ENCODE measurements at places on chromosomes 12 and 14.

DNA sequence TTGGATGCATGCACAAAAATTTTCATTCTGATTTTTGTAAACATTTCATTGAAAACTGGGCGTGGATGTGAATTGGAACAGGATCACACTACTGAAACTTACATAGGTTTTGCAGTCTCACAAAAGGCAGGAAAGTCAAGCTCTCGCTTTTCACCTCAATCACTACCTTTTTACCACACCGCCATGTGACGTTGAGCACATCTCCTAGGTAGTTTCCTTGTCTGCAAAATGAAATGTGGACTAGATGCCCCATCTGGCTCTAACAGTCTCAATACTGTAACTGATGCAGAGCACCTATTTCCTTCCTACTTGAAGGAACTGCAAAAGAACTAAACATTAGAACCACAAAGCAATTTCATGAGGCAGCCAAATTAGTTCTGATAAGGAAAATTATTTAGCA lies 4.4 kb upstream of the YY1 start:
- no peak for DNase-seq

DNA sequence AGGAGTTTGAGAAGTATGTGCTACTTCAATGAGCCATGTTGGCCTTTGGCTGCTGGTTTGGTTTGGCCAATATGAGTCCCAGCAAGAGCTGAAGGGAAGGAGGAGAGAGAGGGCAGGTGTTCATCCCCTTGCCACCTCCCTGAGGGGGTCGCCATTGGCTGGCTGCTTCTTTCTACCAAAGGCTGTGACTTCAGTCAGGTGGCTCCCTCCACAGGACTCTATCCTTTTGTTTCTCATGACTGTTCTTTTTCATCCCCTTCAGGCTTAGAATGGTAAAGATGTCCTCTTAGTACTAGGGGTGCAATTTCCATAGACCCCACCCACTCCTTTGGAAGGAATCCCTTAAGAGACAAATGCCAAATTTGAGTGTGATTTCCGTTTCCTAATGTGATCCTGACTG lies 31.2 kb upstream of the OTOGL start:
- DNase-seq: no peak

DNA sequence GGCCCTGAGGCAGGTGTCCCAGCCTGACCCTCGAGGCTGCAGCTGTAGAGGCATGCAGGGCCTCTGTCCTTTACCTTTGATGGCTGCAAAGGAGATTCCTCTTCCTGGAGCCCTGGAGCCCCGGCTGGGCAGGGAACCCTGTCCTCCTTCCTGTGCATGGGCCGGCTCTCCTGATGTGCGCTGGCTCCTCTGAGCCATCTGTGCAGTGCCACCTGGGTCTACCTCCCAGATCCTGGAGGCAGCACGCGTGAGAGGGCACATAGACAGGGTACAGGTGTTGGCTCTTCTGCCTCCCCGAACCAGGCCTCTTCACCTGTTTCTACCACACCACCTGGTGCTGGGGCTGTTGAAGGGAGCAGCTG lies 115.1 kb downstream of the BEGAIN start:
- no peak for DNase-seq

DNA sequence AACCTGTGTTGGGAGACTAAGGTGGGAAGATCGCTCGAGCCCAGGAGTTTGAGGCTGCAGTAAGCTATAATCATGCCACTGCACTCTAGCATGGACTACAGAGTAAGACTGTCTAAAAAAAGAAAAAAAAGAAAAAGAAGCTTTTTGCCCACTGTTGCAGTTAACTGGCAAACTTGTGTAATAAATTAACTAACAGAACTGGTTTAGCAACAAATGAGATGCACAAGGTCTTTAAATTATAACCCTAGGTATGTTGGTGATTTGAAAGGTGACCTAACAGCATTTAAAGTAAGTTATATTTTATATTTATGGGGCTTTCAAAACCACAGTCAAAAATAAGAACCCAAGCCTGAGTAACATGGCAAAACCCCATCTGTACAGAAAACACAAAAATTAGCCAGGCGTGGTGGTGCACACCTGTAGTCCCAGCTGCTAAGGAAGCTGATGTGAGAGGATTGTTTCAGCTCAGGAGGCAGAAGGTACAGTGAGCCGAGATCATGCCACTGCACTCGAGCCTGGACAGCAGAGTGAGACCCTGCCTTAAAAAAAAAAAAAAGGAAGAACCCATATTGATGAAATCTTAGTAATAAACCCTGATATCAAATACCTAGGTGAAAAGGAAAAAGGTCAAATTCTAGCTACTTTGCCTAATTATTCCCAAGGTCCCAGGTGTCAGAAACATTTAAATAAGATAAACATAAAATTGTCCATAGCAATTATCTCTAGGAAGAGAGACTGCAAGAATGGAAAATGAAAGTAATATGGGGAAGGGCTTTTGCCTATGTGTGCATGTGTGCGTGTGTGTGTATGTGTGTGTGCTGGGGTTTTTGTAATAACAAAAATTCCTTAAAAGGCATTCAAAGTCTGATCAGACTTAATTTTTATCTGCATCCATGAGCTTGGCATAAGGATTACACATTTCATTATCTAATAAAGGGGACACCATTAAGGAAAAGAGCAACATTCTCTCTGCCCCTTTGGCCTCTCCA lies 15.4 kb downstream of the SYNE2 start:
- no peak for DNase-seq

GRCh38 chr14:92546347-92547053 lies 32.9 kb downstream of the RIN3 start:
- no peak for DNase-seq

GRCh38 chr14:77199590-77199989 lies 18.0 kb downstream of the TMEM63C start:
- DNase-seq: no peak

GRCh38 chr14:60756847-60757246 lies 22.3 kb downstream of the MNAT1 start:
- no peak for DNase-seq

GRCh38 chr14:38623661-38624060 lies 367.8 kb upstream of the CLEC14A start:
- DNase-seq: no peak

GRCh38 chr12:56634242-56634836 lies 4.2 kb upstream of the BAZ2A start:
- DNase-seq: peak; percentile 16

GRCh38 chr12:46771268-46771827 lies 54.4 kb downstream of the SLC38A4 start:
- no peak for DNase-seq

- DNase-seq: no peak
Measured at GRCh38 chr14:61712137-61712536, 16.8 kb downstream of the HIF1A start.

DNA sequence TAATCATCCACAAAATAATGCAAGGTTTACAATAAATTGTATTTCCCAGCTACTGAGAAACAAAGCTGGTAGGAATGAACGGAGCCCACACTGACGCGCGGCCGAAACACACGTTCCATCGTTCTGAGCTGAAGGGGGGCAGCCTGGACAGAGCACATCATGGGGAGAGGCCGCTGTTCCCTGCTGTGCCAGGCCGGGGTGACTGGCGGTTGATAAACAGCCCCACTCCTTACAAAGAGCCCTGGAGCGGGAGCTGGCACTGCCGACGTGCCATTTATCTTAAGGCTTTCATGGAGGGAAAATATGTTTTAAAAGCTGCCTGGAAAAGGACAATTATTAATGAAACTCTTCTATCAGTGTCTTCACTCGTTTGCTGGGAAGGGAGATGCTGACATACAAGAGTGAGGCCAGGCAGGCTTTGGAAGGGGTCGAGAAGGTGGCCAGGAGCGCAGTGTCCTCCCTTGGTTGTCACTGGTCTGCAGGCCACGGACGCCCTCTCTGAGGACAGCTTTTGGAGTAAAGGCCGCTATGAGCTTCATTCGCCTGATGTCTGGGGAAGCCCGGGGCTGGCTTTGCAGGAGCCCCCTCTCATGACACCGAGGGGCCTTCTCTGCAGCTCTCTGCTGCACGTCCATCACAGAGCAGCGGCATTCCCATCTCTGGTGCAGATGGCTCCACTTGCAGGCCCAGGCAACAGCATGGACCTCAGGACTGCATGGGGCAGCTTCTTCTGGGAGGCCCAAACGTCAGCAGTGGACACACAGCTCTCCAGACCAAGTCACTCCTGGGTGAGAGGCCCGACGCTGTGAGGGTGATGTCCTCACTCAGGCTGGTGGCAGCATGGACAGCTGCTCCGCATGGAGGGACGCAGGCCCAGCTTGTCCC lies 355.3 kb upstream of the SFSWAP start:
- DNase-seq: no peak

- DNase-seq: peak; percentile 37
Measured at GRCh38 chr12:4215229-4216186, 58.1 kb upstream of the CCND2 start.

GRCh38 chr12:65924716-65925115 lies 100.4 kb downstream of the HMGA2 start:
- no peak for DNase-seq

DNA sequence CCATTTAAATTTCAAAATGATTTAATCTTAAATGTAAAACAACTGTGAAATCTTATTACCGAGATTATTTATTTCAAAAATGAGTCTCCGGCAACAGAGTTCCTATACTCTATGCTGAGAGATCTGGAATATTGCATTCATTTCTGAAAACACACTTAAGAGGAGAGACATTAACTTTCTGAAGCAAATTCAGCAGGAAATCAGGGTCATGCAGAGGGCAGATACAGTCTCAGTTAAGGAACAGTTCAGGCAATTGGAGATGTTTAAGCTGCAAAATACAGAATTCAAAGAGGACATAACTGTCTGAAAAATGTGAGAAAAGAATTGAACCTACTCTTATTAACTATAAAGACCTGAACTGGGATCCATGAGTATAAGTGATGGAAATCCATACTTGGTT lies 320.7 kb downstream of the PAWR start:
- no peak for DNase-seq

DNA sequence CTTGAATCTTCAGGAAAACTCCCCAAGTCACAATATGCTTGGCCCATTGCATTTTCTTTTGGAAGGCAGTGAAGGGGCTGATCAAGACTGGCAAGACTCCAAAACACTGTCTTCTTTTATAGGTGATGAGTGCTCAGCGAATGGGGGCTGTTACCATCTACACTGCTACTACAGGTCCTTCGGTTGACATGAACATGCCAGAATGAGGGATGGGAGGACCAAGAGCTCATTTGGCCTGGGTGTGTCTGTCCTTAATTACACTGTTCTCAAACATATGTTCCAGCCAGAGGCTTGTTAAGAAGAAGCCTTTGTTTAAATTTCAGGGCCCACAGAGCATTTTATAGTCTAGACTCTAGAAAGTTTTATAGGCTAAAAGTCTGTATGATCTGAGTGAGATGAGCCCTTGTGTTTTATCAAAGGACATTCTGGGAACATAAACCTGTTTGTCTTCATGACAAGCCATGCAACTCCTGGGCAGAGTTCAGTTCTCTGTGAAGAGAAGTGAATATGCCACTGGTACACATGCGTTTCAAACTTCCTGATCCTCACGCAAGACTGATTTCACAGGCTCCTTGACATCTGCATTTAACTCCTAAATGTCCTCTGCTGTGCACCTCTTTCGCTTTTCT lies 4.7 kb upstream of the FAM234B start:
- no peak for DNase-seq

- no peak for DNase-seq
Measured at GRCh38 chr12:42885677-42886076, 296.1 kb upstream of the PRICKLE1 start.

DNA sequence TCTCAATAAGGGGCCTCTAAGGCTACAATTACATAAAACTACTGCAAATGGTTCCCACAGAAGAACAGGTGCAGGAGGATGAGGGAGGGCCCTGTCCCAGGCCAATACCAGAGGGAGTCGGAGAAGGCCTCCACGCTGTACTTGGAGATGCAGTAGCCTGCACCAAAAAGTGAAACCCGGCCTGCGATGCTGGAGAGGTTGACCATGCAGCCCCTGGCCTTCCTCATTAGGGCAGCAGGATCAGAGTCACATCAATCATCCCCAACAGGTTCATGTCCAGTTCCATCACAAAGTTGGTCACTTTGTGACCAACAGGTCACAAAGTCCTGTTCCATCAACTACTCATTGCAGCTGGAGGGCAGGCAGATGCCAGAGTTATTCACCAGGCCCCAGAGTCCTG lies 23.0 kb downstream of the ZBTB39 start:
- DNase-seq: no peak

DNA sequence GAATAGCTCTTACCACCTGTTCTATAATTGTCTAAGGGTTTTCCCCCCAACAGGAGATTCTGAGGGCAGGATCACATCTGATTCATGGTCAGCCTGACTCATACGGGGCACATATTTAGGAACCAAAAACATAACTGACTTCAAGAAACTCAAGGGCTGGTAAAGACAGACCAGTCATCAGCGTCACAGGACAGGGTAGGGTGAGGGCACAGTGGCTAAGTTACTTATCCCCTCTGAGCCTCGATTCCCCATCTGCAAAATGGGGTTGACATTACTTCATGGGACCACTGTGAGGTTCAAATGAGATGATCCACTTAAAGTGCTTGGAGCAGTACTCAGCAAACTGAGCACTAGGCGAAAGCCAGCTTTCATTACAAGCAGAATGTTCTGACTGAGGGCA lies 606 bp downstream of the CINP start:
- no peak for DNase-seq

- DNase-seq: no peak
Measured at GRCh38 chr12:88715673-88716072, 135.4 kb upstream of the KITLG start.

DNA sequence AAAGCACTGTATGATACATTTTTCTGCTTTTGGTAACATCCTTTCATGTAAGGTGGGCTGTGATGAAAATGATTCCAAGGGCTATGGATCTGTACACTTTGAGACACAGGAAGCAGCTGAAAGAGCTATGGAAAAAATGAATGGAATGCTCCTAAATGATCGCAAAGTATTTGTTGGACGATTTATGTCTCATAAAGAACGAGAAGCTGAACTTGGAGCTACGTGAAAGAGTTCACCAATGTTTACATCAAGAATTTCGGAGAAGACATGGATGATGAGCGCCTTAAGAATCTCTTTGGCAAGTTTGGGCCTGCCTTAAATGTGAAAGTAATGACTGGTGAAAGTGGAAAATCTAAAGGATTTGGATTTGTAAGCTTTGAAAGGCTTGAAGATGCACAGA lies 22.1 kb upstream of the SRGAP1 start:
- no peak for DNase-seq

DNA sequence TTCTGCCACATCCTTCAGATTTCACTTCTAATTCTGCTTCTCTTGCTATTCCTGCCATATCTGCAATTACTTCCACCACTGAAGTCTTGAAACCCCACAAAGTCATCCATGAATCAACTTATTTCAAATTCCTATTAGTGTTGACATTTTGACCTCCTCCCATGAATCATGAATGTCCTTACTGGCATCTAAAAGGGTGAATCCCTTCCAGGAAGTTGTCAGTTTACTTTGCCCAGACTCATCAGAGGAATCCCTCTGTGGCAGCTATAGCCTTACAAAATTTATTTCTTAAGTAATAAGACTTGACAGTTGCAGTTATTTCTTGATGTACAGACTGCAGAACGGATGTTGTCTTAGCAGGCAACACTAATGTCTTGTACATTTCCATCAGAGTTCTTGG lies 162.9 kb downstream of the PCNX1 start:
- DNase-seq: no peak

GRCh38 chr12:1827826-1828805 lies 7.8 kb downstream of the LRTM2 start:
- DNase-seq: no peak

GRCh38 chr12:6696690-6697583 lies 3.7 kb downstream of the PIANP start:
- no peak for DNase-seq

GRCh38 chr12:60100852-60101251 lies 505.0 kb downstream of the SLC16A7 start:
- DNase-seq: no peak

GRCh38 chr14:80996049-80996901 lies 40.9 kb downstream of the TSHR start:
- no peak for DNase-seq

GRCh38 chr14:58812050-58812910 lies 174.5 kb downstream of the DACT1 start:
- DNase-seq: no peak
